Peyer's patch (tissue), 4 donors: ENCODE measurements at places on chromosomes 12 and 14.

GRCh38 chr12:123928274-123928865, 44.3 kb downstream of the CCDC92 start:
- no peaks in the 10 kb centered on the region for H3K4me1 ChIP-seq
- H3K36me3 ChIP-seq = no peaks in the 10 kb centered on the region
- H3K27me3 ChIP-seq = no peaks in the 10 kb centered on the region
- H3K27ac ChIP-seq = no peak overlapping the region

DNA sequence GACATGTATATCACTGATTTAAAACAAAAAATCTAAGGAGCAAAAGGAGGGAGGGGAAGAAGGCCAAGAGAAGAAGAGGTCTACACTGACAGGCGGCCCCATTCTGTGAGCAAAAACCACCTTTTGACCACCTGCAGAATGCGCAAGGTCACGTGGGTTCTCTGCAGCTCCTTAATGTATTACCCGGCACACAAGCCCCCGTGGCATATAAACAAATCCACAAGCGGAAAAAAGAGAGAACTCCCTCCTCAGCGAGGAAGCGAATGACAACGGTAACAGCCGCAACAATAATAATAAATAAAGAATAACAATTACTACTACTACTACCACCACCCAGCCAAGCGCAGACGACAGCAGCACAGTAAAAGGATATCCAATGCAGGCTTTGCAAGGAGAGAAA, 1.3 kb downstream of the KSR2 start:
- no peak overlapping the region for H3K27ac ChIP-seq
- no peaks in the 10 kb centered on the region for H3K27me3 ChIP-seq
- DNase-seq = no peak
- no peak overlapping the region for H3K4me3 ChIP-seq

DNA sequence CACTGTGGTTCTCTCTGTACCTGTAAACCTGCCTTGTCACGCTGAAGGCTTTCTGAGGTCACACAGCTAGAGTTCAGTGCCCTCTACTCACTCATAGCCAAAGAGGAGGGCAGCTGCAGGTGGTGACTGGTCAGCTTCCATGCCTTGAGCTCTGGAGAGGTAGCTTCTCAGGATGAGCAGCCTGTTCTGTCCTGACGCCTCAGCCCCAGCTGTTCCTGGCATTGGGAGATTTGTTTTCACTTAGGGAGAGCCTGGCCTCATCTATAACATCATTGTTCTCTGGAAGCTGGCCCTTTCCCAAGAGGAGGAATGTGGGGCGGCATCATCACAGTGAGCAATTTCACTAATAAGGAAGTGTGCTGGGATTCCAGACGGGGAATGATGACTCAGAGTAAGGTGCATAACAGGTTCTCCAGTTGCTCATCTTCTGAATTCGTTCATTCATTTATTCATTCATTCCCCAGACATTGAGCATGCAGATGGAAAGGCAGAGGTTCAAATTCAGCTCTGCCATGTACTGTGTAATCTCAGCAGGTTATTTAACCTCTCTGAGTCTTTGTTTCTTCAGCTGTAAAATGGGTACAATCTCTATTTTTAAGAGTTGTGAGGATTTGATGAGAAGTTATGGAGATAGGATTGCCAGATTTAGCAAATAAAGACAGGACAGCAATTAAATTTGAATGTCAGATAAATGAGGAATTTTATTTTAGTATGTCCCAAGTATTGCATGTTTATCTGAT, 255.8 kb upstream of the CRY1 start:
- no peak overlapping the region for H3K4me3 ChIP-seq
- H3K4me1 ChIP-seq = no peaks in the 10 kb centered on the region
- no peak for DNase-seq
- H3K36me3 ChIP-seq = no peaks in the 10 kb centered on the region
- no peak overlapping the region for H3K27ac ChIP-seq

GRCh38 chr14:99968941-99969340, 96.3 kb upstream of the EVL start:
- H3K4me3 ChIP-seq = no peak overlapping the region
- no peaks in the 10 kb centered on the region for H3K27me3 ChIP-seq
- no peaks in the 10 kb centered on the region for H3K36me3 ChIP-seq
- no peak overlapping the region for H3K27ac ChIP-seq
- DNase-seq = no peak
- H3K4me1 ChIP-seq = peaks cover 3% of the 10 kb centered on the region

- H3K4me1 ChIP-seq = no peaks in the 10 kb centered on the region
- no peak for DNase-seq
- H3K4me3 ChIP-seq = no peak overlapping the region
These were observed 167.9 kb downstream of the PHETA1 start for GRCh38 chr12:111201036-111201435.

DNA sequence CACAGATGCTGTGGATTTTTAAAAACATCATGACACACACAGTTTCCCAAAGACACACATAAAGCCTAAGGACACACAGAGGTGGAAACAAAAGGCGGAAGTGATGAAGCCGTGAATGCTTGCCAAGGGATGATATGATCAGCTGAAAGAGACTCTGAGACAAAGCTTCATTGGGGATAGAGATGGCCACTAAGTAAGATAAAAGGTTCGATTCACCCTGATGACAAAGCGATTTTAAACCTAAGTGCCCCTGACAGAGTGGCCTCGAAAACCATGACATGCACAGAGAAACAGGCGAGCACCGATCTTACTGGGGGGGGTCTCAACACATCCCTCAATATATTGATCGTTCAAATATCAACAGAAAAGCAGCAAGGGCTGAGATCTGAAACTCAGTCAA, 20.3 kb upstream of the EIF5 start:
- H3K4me1 ChIP-seq = no peaks in the 10 kb centered on the region
- no peaks in the 10 kb centered on the region for H3K36me3 ChIP-seq
- no peak overlapping the region for H3K4me3 ChIP-seq

DNA sequence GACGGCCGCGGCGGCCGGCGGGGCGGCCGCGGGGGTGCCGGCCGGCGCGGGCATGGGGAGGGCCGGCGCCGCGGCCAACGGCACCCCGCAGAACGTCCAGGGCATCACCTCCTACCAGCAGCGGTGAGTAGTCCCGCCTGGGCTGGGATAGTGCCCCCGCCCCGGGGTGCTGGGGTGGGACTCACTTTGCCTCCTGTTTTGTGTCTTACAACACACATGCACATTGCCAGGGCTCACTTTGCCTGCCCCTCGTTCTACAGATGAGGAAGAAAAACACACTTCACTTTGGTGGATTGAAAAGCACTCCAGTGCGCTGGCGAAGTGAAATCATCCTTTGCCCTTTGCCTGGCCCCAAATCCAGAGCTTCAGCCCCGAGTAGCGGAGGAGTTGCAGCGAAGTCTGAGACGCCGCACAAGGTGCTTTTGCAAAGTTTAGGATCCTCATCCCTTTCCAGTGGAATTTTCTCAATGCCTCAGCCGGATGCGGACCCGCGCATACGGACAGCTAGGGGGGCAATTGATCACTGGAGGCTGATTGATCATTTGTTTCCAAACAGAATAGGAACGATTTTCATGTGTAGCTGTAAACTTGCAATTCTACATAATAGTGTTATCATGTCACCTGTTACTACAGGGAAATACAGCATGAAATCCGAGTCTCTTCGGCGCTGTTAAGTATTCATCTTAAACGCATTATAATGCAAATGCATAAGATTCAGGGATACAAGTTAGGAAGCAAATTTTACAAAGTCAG, 3.6 kb upstream of the NPAS3 start:
- H3K4me1 ChIP-seq = no peaks in the 10 kb centered on the region
- DNase-seq = no peak
- H3K27ac ChIP-seq = no peak overlapping the region
- H3K27me3 ChIP-seq = peaks cover 7% of the 10 kb centered on the region
- H3K36me3 ChIP-seq = no peaks in the 10 kb centered on the region

DNA sequence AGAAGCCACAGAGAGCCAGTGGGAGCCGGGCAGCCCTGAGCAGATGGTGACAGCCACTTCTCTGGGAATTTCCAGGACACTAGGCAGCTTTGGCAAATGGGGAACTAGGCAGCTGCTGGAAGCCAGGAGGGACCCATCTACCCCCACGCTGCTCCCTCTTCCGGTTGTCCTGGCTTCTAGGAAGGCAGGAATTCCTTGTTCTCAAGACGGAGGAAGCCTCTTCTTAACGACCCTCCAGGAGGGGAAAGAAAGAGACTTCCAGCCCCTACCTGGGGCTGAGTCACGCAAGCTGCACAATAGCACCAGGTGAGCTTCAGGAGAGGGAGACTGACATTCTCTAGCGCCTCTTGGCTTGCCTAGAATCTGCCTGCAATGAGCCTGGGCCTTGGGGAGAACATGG, 141.5 kb downstream of the ANO2 start:
- DNase-seq = no peak
- no peaks in the 10 kb centered on the region for H3K36me3 ChIP-seq
- H3K4me1 ChIP-seq = no peaks in the 10 kb centered on the region

DNA sequence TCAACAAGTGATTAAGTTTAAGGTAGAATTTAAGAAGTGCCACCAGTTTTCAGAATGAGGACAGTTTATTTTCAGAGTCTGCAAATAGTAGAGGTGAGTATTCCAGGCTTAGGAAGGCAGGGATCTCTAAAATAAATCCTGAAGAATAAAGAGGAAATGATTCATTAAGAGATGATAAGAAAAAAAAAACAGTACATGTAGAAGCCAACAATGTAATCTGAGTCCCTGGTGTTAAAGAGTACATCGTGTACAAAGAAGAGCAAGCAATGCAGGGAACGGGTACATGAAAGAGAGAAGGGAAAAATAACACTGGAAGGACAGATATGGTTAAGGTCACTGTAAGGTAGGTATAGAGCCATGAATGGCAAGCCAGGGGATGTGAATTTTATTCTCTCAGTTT, 95.2 kb upstream of the FOXG1 start:
- H3K4me1 ChIP-seq = no peaks in the 10 kb centered on the region
- DNase-seq = no peak
- H3K27me3 ChIP-seq = no peaks in the 10 kb centered on the region

DNA sequence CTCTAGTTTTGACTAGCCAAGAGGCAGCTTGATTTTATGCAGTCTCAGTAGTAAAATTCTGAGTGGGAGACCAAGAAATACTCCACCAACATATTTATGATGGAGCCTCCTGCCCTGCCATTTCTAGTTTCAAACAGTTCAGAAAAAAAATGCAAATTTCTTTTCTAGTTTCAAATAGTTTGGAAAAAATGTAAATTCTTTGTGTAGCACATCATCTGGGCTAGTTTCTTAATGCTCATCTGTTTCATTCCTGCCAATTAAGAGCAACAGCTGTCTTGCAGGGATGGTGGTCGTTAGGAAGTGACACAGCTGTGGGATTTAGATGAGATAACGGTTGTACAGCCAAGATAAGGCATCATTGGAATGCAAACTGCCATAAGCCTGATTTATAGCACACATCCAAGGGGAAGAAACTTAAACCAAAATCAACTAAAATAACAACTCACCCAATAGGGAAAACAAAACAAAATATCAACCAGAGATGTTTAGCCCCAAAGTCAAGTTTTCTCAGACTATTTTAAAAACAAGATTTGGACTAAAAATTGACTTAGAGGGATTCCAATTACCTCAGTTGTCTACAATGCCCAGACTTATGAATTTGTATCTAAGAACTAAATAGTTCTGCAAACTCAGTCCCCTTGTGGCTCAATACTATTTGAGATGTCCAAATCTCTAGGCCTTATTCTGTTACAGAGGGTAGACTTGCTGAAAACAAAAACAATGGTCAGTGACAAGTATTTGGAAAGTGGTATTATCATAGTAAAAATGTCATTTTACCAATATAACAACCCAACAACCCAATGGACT, 291.3 kb upstream of the ATP2B1 start:
- no peak for DNase-seq
- no peaks in the 10 kb centered on the region for H3K27me3 ChIP-seq
- no peaks in the 10 kb centered on the region for H3K4me1 ChIP-seq
- no peak overlapping the region for H3K27ac ChIP-seq
- H3K36me3 ChIP-seq = no peaks in the 10 kb centered on the region

- no peak for DNase-seq
- H3K27ac ChIP-seq = no peak overlapping the region
- H3K27me3 ChIP-seq = no peaks in the 10 kb centered on the region
- no peaks in the 10 kb centered on the region for H3K4me1 ChIP-seq
- no peaks in the 10 kb centered on the region for H3K36me3 ChIP-seq
These were observed 109.8 kb upstream of the GPHB5 start for GRCh38 chr14:63428486-63428885.

DNA sequence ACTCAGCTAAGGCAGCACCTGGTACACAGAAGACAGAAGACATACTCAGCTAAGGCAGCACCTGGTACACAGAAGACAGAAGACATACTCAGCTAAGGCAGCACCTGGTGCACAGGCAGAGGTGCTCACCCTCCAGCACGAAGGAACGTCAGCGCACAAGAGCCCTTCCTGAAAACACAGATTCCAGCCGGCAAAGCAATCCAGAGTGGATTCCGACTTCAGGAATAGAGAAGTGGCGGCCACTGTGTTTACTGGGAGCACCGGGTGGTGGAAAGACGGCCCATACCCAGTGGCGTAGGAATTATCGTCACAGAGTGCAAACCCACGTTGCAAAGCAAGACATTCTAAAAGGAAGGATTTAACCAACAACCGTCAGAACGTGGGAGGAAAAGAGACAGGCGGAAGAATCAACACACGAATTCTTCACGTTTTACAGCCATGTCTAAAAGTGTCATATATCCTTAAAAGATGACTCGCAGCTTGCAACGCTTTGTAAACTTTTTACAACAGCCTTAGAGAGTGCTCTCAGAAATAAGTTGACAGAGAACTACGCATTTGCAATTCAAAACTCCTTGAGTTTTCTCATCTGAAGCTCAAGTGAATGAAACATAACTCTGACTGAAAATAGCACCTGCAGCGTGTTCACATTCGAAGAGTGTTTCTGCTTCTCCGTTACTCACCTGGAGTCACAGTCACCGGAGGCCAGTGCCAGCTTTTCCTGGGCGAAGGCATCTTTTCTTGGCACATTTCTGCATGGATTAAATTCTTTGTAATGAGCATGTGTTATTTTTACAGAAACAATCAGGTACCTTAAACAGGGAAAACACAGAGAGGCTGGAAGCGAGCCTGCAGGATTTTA, 55.8 kb upstream of the GALNT9 start:
- H3K27me3 ChIP-seq = peaks cover 7% of the 10 kb centered on the region
- H3K4me1 ChIP-seq = no peaks in the 10 kb centered on the region
- H3K4me3 ChIP-seq = no peak overlapping the region
- DNase-seq = no peak
- no peaks in the 10 kb centered on the region for H3K36me3 ChIP-seq

DNA sequence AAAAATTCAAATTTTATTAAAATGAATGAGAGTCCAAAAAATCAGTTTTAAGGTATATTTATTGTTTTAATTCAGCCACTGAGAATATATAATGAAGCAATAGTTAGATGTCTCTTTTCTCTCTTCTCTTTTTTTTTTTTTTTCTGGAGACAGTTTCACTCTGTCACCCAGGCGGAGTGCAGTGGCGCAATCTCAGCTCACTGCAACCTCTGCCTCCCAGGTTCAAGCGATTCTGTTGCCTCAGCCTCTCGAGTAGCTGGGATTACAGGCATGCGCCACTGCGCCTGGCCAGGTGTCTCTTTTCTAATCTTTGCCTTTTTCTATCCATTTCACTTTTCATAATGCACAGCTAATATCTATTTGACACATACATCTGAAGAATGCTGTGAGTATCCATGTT, 307.1 kb upstream of the RGS6 start:
- no peaks in the 10 kb centered on the region for H3K36me3 ChIP-seq
- DNase-seq = no peak
- H3K27ac ChIP-seq = no peak overlapping the region
- H3K4me3 ChIP-seq = no peak overlapping the region
- no peaks in the 10 kb centered on the region for H3K27me3 ChIP-seq

- no peak for DNase-seq
- no peak overlapping the region for H3K4me3 ChIP-seq
- no peaks in the 10 kb centered on the region for H3K4me1 ChIP-seq
- no peaks in the 10 kb centered on the region for H3K36me3 ChIP-seq
These were observed 58.9 kb upstream of the PLEKHG3 start for GRCh38 chr14:64645220-64645892.
